ENCODE measurements at places on chromosomes 7 and 10. TPM values are rescaled to one million over a fixed set of nuclear protein-coding genes. Genes with fewer than 3 reads are reported as not detected.

OR6V1 gene
- total RNA-seq: not detected

PIP gene
- not detected for total RNA-seq

MINDY3 gene
- total RNA-seq: 24.2 TPM

CAMK2B gene
- total RNA-seq: 0.04 TPM

HOXA7 gene
- total RNA-seq: 3.6 TPM

TMEM168 gene
- 11.9 TPM for total RNA-seq

C10orf143 gene
- total RNA-seq: not detected

HGF gene
- 0.04 TPM for total RNA-seq
